ENCODE measurements at places on chromosomes 16 and 17.

GRCh38 chr16:56286809-56287208 lies 95.5 kb downstream of the GNAO1 start:
- DNase-seq, result no peak

DNA sequence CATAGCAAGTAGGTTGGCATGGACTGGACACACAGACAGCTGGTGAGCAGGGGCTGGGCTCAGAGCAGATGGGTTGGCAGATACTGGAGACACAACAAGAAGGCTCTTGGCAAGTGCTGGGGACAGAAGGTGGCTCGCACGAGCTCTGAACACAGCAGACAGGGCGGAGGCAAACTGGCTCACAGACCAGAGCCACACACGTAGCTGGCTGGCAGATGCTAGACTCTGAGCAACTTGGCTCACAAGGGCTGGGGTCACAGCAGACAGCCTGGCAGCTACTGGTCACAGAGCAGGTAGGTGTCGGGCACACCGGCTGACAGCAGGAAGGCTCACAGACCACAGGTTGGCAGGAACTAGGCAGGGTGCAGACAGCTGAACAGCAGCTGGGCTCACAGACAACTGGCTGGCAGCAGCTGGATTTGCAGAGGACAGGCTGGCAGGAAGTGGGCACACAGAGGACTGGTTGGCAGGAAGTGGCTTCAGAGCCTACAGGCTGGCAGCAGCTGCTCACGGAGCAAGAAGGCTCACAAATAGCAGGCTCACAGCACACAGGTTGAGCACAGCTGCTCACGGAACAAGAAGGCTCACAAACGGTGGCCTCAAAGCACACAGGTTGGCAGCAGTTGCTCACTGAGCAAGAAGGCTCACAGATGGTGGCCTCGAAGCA lies 725 bp downstream of the KRTAP16-1 start:
- no peak for DNase-seq

GRCh38 chr17:55441544-55441943 lies 19.9 kb upstream of the MMD start:
- no peak for DNase-seq

GRCh38 chr17:14791221-14791620 lies 473.9 kb downstream of the PMP22 start:
- DNase-seq, result no peak

- no peak for DNase-seq
Observed at GRCh38 chr17:58231641-58232040, 6.7 kb upstream of the LPO start.

- DNase-seq, result peak; percentile 70
Observed at GRCh38 chr16:24838554-24839266, 7.1 kb upstream of the SLC5A11 start.

GRCh38 chr16:3019594-3020246 lies 448 bp upstream of the TNFRSF12A start:
- DNase-seq, result no peak

GRCh38 chr16:78782572-78782971 lies 683.1 kb downstream of the WWOX start:
- DNase-seq, result no peak

- DNase-seq, result no peak
Observed at GRCh38 chr16:88635671-88636319, 2.6 kb upstream of the IL17C start.

DNA sequence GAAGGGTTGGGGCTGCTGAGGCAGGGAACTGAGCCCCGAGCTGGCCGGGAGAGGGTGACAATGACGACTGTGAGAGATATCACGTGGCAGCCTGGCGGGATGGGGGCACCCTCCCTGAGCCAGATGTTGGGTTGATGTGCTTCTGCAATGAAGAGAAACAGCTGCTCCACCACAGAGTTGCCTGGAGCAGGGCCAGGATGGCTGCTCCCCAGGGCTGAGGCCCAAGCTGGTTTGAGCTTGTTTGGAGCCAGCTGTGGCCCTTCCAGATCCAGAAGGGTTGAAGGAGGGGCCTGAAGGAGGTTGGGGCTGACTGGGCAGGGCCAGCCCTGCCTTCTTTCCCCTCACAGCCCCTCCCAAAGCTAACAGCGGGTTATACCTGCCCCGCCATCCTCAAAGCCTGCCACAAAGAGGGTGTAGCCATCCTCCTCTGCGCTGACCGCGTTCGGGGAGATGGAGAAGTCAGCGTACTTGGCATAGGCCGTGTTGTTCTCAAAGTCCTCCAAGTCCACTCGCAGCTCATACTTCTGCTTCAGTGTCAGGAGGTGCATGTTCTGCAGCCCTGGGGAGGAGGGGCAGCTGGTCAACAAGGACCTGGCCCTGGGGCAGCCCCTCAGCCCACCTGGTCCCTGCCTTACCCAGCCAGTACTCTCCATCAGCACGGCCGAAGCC lies 2.1 kb downstream of the MFAP4 start:
- DNase-seq, result no peak

- no peak for DNase-seq
Observed at GRCh38 chr17:31320241-31320640, 1.2 kb downstream of the EVI2A start.

DNA sequence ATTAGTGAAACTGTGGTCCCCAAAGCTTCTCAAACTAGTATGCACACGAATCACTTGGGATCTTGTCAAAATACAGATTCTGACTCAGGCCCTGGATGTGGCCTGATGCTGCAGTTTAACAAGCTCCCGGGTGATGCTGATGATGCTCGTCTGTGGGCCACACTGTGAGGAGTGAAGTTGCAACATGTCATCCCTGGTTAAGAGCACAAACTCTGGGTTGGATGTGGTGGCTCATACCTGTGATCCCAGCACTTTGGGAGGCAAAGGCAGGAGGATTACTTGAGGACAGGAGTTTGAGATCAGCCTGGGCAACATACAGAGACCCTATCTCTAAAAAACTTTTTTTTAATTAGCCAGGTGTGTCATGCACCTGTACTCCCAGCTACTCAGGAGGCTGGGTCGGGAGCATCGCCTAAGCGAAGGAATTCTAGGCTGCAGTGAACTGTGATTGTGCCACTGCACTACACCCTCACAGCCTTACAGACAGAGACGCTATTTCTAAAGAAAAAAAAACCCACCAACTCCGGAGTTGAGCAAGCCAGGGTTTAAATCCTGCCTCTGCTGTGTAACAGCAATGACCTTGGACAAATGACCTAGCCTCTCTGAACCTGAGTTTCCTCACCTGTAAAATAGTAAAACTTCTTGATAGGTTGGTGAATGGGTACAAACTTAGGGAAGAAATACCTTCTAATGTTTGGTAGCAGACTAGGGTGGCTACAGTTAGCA lies 24.4 kb upstream of the ABAT start:
- DNase-seq, result no peak

GRCh38 chr17:56785997-56786680 lies 47.6 kb downstream of the C17orf67 start:
- no peak for DNase-seq

DNA sequence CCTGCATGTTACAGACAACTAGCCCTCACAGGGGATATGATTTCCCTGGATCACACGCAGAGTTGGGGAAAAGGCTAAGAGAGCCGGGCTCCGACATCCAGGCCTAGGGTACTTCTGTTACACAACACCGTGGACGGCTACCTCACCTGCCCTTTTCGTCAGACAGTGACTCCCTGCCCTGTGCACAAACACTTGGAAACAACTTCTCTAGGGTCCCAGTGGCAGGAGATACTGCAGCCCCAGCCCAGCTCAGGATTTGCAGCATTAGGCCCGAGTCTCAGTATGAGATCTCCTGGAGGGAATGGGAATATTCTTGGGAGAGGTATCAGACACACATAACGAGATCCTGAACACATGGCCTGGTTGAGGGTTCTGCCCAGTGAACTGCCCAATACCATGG lies 8.3 kb downstream of the RUSF1 start:
- no peak for DNase-seq

DNA sequence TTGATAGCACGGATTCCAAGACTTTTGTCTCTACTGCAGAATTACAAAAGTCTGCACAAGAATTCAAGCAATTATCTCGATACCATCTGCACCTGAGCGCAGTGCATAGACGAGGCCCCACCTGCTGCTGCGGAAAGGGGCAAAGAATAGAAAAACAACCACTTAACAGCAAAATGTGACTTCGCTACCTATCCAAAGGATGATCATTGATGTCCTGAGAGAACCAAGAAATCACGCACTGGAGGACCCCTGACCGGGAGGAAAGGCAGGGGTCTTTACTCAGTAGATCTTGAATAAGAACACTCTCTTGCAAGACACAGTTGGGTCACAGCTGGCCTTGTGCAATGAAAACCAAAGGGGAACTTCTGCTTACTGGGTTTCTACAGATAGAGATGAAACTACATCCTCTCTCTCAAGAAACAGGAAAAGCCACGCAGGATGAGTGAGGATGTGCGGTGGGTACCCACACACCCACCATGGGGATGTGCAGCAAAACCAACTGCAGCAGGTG lies 147.4 kb upstream of the RPH3AL start:
- no peak for DNase-seq

DNA sequence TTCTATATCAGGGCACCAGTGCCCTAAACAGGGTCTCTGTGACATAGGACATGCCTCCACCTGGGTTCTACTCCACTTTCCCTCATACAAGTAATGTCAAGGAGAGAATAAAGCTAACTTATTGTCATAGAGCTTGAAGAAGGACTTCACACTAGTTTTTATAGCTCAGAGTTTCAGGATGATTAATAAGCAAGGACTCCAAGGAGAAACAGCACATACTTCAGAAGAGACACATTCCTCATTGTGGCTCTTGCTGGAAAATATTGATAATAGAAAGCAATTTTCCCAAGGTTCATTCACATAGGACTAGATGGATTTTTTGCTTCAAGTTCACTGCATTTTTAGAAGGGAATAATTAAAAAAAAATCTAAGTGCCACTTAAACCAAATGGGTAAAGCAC lies 133.3 kb downstream of the CA10 start:
- no peak for DNase-seq

- DNase-seq, result peak; percentile 14
Observed at GRCh38 chr17:56319531-56319930, 166.3 kb downstream of the ANKFN1 start.

DNA sequence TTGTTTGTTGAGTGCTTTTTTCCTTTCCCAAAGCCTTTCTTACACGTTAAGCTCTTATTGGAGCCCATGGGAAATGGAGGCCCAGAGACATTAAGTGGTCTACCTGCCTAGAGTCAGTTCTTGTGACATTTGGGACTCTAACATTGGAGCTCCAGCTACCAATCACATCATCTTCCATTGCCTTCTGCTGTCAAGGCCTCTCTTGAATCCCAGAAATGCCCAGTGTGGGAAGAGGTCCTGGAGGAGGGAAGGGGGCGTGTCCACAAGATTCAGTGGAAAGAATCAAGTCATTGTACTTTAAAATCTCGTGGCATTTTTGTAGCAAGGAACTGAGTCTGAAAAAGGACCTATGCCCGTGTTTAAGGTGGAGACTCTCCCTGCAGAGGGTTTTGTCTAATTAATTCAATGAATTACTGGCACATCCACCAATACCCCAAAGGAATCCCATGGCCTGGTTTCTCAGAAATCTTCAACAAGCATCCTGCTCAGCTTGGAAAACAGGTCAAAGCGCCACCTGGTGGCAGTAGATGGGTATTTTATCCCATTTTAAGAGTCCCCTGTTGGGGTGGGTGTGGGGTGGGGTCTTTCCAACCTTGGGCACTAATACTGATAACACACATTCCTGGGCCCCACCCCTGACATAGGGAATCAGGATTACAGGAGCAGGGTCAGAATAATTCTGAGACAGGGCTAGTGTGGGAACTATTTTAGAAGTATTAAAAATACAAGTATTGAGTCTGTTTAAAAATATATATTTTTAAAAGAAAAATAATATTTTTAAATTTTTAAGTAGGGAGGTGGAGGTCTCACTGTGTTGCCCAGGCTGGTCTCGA lies 24.6 kb downstream of the GPT2 start:
- peak; percentile 21 for DNase-seq

- DNase-seq, result no peak
Observed at GRCh38 chr16:6021276-6021943, 923.8 kb upstream of the EEF2KMT start.

DNA sequence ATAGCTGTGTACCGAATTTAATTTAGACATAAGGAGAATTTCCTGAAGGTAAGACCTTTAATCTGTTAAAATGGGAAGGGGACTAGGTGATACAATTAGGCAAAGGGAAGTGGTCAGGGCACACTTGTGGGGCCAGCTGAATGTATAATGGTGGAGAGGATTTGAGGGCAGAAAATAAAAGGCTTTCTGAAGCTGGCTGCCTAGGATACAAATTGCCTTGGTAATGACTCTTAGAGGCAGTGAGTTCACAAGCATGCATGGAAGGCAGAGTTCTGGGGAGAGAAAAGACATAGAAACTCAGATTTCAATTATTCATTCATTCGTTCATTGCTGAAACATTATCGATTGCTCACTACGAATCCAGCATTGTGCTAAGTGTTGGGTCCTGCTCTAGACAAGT lies 12.4 kb upstream of the NFAT5 start:
- DNase-seq, result no peak

GRCh38 chr17:36550491-36551417 lies 6.0 kb downstream of the GGNBP2 start:
- DNase-seq, result no peak

DNA sequence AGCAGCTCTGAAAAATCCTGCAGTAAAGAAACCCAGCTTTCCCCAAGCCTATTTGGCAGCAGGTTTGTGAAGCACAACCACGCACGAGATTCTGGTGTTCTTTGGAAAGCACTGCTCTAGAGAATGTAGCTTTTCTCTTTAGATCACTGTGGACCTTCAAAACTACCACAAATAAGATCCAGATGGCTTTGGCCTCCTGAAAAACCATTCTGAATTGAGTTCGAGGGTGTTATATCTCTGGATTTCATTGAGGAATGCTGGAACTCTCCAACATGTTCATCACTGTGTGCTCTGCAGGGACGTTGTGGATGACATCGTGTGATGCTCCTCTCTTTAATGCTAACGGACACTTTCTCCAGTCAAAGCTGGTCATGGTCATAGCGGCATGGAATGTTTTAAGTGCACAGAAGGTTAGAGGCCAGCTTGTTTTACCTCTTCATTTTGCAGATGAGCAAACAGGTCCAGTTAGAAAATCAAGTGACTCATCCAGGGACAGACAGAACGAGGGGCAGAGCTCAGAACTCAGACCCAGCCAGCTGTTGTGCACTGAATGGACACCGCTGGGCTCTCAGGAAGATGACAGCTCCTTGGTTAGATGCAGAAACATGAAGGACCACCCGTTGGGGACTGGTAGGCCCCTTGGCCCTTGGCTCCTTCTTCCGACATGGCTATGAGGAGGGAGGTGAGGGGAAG lies 37.2 kb downstream of the CCDC42 start:
- no peak for DNase-seq

DNA sequence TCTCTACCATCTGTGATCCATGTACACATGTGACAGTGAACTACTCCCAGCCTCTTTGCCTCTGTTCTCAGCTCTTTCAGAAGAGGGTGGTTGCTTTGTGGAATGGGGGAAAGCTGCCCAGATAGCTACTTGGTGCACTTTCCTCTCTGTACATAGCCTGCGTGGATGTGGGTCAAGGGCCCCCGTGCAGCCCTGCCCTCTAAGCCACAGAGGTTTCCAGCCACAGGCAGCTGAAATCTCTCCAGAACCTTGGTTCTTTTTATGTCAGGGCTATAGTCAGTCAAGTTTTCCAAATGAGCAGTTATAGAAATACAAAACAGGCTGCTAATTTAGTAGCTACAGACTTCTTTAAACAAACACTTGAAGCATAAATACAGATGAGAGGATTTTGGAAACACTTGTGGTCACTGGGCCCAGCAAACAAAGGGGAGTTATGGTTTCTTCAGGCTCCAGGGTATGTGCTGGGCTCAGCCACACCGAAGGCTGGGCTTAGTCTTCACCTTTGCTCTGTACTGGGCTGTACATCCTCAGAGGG lies 199.7 kb upstream of the ASIC2 start:
- no peak for DNase-seq
